ENCODE measurements at places on chromosomes 12 and 14.

DNA sequence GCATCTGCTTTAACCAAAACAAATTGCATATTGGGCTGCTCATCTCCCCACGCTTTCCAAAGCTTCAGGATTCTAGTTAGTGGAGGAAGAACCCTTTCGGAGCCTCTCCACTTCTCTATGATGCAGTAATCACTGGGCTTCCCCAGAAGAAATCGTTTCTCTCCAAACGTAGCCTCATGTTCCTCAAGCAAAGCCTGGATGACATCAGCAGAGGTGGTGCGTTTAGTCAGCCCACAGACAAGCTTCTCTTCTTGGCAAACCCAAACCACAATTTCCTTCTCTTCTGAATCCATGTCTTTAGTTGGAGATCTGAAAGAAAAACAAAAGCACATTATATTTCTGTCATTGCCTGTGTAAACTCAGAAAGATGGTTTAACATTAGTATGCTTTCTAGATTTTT, 30.6 kb downstream of the RASSF9 start:
- DNase-seq = peak; percentile 58

- DNase-seq = peak; percentile 52
Measured at GRCh38 chr12:102948941-102949352, 8.5 kb upstream of the ASCL1 start.

GRCh38 chr12:125137766-125138344, 72.6 kb downstream of the AACS start:
- DNase-seq = no peak

- no peak for DNase-seq
Measured at GRCh38 chr14:20734430-20734806, 11.3 kb upstream of the EDDM3A start.

- DNase-seq = peak; percentile 1
Measured at GRCh38 chr14:101405171-101405883, 156.0 kb upstream of the DIO3 start.

DNA sequence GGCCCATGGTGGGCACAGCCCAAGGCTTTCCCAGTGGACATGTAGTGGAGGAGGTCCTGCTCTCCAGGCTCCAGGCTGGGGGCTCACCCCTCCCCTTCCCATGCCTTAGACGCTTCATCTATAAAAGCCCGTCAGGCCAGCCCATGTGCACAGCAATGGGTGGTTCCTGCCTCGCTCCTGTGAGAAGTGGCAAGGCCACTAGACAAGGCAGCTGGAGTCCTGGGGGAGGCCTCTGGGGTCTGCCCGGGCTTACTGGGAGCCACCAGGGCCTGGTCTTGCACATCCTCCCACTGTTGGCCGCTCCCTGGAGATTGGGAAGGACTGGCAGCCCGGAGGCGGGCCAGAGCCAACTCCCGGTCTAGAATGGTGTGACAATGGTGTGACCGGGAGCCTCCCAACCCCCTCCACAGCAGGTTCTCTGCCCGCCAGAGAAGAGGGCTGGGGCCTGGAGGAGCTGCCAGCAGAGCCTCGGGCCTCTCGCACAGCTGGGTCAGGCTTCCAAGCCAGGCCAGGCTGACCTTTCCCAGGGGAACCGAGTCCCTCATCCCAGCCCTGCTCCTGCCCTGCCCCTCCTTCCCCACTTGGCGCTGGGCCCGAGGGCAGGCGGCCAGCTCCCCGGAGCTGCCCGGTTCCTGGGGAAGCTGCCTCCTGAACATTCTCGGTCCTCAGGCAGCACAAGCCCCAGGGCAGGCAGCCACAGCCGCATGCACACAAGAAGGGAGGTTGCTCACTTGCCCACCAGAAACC, 97.9 kb downstream of the RFLNA start:
- peak; percentile 23 for DNase-seq

DNA sequence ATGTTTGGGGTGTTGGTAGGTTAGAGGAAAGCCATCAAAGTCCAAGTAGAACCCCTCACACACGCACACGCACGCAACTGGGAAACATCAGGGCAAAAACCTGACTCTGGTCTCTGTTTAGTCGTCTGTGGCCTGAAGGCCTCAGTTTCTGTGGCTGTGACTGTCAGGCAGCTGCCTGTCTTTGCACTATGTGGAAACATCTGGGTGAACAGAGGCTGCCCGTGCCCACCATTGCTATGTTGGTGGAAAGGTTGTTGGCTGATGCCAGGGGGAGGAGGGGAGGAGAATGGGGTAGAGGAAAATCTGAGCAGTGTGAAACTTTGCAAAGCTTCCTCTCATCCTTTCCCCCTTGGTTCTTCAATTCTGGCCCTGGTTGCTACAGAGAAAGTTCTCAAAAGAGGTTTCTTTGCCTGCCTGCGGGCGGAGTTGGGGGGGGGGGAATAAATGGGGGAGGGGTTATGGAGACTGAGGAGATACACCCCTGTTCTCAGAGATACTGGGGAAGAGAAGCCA, 7.5 kb downstream of the HOXC10 start:
- DNase-seq = no peak

DNA sequence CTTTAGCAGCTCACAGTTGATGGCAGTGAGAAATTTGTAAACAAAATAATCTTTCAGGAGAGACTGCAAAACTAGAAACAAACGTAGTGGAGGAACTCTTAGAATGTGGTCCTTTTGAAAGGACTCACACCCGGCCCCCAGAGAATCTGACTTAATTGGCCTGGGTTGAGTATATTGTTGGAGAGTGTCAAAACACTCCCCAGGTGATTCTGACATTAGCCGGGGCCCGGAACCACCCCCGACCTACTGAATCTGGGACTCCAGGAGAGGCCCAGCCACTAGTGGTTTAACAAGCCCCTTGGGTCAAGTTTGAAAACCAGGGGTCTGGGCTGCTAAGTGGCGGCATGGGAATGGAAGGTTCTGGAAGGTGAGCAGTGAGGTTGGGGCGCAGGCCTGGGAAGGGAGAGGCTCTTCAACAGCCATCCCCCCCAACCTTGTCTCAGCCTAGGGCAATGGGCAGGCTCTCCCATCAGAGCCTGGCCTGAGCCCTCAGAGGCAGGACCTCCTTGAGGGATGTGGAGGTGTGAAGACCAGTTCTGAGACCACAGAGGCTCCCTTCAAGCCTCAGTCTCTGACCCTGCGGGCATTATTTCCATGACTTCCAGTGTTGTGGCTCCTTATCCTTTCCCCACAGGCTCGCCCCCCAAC, 1.1 kb upstream of the ELK3 start:
- no peak for DNase-seq

DNA sequence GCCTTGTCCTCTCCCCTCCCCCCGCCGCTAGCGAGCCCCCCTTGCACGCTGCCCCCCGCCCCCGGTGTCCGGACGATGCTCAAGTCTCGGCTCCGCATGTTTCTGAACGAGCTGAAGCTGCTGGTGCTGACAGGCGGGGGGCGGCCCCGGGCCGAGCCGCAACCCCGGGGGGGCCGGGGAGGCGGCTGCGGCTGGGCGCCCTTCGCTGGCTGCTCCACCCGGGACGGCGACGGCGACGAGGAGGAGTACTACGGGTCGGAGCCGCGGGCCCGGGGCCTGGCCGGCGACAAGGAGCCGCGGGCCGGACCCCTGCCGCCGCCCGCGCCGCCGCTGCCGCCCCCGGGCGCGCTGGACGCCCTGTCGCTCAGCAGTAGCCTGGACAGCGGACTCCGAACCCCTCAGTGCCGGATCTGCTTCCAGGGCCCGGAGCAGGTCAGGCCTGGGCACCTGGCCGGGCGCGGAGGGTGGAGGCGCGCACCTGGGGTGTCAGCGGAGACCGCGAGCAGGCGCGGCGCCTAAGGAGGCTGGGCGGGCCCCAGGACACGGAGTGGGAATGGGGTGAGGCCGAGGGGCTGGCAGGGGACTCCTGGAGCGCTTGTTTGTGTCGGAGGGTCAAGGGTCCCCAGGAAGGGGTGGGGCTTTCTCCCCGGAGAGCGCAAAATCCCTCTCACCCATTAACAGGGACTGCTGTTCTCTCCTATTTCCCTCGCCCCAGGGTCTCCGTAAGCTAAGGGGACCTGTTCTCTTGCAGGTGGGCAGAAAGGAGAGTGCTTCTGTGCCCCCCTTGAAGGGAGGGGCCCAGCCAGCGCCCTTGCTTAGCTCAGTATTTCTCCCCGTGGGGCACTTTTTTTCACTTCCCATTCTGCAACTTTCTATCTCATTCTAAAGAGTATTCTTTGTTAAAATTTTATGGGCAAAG, 810 bp downstream of the MARCHF9 start:
- DNase-seq = peak; percentile 43

DNA sequence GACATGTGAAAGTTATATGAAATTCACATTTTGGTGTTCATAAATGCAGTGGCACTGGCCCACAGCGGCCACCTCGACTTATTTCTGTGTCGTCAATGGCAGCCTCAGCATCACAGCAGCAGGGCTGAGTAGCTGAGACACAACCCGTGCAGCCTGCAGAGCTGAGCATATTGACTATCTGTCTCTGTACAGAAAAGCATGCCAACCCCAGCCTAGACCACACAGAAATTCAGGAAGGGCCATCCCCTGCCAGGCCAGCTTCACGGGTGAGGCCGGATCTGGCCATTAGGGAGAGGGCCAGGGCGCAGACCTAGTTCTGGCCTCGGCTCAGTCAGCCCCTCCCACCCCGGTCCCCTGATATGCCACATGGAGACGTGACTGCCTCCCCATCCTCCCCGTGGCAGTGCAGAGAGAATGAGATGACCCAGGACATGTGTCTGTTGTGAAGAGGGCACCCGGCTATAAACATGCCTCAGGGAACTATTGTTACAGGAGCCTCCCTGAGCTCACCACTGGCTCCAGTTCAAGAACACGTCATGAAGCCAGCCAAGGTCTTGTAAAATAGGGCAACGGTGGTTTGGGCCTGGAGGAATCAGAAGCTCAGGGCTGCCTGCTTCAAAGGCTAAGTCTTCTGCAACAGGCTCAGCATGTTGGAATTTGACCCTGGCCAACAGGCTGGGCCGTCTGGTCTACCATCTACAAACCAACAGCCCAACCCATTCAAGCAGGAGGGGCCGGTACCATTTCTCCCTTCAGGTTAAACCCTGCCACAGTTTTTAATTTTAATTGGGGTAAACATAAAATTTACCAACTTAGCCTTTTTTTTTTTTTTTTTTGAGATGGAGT, 25.5 kb downstream of the SCARB1 start:
- DNase-seq = no peak

GRCh38 chr12:46219132-46219876, 49.5 kb downstream of the SLC38A1 start:
- no peak for DNase-seq

DNA sequence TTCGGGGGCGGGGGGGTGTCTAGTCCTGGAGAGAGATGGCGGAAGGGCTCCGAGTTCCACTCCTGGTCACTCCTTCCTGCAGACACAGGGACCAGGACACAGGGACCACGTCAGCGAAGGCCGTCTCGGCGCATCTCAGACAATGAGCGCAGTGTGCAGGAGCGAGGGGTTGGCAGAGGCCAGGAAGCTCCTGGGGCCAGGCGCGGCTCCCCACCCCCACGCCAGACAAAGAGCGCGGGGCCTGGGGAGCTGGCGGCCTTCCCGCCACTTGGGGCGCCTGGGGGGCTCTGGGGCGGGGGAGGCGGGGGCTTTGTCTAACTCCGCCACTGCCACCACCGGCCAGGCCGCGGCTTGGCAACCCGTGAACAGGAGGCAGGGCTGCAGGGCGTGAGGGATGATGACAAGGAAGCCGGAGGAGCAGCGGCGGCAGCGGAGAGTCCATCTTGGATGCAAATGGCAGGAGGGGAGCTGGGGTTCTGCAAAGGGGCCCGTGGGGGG, 2.2 kb downstream of the CDK2AP1 start:
- DNase-seq = peak; percentile 96

DNA sequence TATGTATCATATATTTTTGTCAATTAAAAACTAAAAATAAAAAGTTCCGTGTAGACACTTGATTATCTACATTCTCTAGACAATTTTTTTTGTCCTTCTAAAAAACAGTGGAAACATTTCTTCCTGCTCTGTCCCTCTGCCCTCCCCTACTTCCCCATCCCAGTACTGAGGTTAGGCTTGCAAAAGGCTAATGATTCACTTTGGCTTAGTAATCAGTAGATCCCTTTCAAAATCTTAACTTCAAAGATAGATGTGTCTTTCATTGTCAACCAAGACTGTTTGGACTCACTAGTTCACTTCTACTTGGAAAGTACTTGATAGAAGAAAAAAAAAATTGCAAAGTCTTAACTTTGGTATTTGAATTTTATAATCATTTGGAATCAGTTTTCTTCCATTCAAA, 3.8 kb downstream of the SETD3 start:
- peak; percentile 41 for DNase-seq

GRCh38 chr14:104882991-104883660, 18.1 kb downstream of the CEP170B start:
- DNase-seq = no peak

Measured in hematopoietic multipotent progenitor cell treated with erythropoietin and hydrocortisone succinate and interleukin-3 and kit ligand, for 4 days (in vitro differentiated cells).